ENCODE measurements at places on chromosomes 6 and 20.

GRCh38 chr20:33211817-33212424 lies 5.2 kb upstream of the BPIFA3 start:
- DNase-seq: peak; percentile 63

GRCh38 chr6:163828038-163828795 lies 413.7 kb downstream of the QKI start:
- peak; percentile 10 for DNase-seq

GRCh38 chr6:129370268-129370916 lies 339.6 kb downstream of the ARHGAP18 start:
- DNase-seq: peak; percentile 59

GRCh38 chr6:74892091-74892490 lies 313.8 kb downstream of the COL12A1 start:
- DNase-seq: peak; percentile 26

DNA sequence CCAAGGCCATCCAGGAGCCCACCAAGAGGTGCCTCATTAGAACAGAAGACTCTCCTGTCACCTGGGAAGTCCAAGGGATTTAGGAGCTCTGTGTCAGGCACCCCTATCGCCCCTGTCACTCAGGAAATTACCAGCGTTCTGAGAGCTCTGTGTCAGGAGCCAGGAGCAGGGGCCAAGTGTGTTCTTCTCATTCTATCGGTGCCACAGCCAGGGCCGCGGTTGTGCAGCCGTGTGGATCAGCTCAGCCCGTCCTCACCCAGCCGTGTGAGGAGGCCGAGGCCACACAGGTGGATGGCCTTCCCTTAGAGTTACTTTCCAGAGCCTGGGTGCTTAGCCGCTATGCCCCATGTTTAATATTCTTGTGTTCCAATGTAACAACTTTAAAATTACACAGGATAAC lies 9.8 kb downstream of the MTG2 start:
- DNase-seq: no peak

GRCh38 chr6:83403191-83403590 lies 27.7 kb downstream of the ME1 start:
- no peak for DNase-seq
